ENCODE measurements at places on chromosomes 13 and 19.

DNA sequence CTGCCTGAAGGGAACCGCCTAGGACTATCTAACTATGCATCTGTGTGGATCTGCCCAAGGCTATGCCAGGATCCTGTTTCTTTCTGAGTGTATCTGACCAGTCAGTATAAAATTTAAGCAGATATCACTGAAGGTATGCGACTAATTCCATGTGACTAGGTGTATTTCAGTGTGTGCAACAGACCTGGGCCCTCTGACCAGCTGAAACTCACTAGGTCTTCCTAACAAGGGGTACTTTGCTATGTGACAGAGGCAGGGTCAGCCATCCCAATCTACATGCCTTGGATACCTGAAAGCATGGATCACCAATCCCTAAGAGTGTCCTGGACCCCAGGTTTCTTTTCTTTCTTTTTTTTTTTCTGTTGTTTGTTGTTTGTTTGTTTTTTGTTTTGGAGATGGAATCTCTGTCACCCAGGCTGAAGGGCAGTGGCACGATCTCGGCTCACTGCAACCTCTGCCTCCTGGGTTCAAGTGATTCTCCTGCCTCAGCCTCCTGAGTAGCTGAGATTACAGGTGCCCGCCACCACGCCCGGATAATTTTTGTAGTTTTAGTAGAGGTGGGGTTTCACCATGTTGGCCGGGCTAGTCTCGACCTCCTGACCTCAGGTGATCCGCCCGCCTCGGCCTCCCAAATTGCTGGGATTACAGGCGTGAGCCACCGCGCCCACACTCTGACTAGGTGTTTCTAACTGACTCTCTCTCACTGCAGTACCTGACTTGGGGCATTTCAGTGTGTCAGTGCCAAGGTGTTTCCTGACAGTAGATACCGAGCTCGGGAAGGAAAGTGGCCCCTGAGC lies 43.5 kb downstream of the FCGBP start:
- no peak for DNase-seq

DNA sequence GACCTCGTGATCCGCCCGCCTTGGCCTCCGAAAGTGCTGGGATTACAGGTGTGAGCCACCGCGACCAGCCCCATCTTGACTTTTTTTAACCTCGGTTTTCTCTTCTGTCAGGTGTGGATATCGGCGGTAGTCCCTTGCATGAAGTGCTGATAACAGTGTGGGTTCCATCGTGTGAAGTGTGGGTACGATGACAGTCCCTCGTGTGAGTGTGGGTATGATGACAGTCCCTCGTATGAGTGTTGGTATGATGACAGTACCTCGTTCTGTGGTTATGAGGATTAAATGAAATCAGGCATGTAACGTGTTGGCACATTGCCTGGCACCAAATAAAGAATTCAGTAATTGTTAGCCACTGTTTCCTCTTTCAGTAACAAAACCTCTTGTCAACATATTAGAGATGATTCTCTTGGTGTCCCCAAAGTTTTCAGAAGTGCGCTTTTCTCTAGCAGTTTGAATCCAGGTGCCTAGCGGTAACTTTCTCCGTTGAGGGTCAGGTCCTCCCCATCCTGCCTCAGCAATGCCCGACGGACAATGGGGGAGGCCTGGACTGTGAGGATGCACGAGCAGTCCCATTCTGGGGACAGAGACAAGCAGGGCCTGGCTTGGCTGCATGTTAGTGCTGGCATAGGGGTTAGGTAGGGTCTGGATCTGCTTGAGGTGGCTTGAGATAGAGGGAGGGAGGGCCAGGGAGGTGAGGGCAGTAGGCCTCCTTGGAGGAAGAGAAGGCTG lies 15.3 kb downstream of the GATAD2A start:
- no peak for DNase-seq

DNA sequence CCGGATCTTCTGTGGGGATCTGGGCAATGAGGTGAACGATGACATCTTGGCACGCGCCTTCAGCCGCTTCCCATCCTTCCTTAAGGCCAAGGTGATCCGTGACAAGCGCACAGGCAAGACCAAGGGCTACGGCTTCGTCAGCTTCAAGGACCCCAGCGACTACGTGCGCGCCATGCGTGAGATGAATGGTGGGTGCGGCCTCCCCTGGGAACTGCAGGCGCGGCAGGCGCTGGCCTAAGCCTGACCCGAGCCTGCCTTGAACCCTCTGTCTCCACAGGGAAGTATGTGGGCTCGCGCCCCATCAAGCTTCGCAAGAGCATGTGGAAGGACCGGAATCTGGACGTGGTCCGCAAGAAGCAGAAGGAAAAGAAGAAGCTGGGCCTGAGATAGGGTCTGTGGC lies 4.4 kb upstream of the ETV2 start:
- no peak for DNase-seq

DNA sequence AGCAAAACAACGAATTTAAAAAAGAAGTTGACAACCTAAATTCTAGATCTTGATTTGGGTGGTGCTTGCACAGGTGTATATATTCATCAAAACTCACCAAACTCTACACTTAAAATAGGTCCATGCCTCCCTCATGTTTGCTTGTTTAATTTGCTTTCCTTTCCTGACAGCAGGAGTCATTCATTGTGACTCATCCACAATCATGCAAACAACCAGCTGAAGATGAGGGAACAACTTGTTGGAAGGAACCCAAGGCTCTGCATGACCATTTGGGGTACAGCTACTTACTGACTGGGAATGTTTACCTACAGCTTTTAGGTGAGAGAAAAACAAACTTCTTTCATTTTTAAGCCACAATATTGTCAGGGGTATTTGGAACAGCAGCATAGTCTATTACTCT lies 96.6 kb downstream of the RXFP2 start:
- no peak for DNase-seq

- DNase-seq: no peak
Observed at GRCh38 chr19:8111376-8111775, 38.0 kb downstream of the FBN3 start.

DNA sequence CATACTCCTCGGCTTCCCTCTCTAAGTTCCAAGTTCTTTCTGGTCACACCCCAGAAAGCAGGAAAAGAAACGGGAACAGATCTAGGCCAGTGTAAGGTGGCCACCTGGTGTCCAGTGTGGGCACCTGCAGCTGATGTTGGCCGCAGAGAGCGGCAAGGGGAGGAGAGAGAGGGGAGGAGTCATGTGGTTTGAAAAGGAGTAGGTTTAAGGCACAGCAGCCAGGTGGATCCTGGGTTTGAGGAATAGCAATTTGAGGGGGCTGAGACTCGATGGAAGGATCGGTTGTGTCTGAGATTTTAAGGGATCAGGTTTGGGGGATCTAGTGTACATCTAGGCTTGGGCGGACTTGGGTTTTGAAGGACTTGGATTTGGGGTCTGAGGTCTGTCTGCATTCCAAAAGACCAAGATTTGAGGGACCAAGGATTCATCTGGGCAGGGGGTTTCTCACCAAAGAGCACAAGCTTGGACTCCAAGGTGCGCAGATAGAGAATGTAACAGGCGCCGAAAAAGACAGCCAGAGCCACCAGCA lies 1.2 kb downstream of the RABAC1 start:
- DNase-seq: peak; percentile 51

DNA sequence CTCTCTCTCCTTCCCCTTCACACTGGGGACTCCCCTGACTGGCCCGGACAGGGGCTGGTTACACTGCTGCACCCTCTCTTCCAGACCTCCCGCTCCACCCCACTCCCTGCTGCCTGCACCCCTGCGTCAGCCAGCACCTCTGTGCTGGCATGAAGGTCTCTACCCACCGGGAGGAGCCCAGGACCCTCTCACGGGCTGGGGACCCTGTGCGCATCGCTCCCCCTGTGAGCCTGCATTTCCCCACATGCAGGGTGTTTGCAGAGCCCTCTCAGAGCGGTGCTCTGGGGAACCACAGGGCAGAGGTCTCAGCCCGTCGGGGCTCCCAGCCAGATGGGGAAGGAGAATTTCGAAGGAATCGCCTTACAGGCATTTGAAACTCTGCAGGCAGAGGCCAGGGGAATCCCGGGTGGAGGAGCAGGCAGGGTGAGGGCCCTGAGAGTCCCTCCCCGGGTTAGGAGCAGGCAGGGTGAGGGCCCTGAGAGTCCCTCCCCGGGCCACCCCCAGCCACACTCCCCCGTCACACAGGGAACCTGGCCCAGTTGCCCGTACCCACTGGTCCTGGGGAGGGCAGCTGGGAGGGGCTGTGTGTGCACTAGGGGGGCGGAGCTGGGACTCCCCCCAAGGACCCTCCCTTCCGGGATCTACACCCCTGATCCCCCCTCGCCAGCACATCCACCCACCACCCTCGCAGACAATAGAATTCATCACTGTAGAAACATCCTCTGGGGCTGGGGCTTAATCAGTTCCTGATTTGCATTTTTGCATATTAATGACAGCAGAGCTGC lies 16.3 kb upstream of the TCF3 start:
- no peak for DNase-seq

DNA sequence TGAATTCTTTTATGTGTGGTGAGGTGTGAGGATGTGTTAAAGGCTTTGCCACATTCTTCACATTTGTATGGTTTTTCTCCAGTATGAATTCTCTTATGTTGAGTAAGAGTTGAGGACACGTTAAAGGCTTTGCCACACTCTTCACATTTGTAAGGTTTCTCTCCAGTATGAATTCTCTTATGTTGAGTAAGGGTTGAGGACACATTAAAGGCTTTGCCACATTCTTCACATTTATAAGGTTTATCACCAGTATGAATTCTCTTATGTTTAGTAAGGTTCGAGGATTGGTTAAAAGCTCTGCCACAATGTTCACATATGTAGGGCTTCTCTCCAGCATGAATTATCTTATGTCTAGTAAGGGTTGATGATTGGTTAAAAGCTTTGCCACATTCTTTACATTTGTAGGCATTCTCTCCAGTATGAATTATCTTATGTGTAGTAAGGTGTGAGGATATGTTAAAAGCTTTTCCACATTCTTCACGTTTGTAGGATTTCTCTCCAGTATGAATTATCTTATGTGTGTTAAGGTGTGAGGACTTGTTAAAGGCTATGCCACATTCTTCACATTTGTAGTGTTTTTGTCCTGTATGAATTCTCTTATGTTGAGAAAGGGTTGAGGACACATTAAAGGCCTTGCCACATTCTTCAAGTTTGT lies 27.1 kb downstream of the ZNF724 start:
- DNase-seq: no peak

- no peak for DNase-seq
Observed at GRCh38 chr13:28753208-28753892, 34.6 kb upstream of the SLC46A3 start.

DNA sequence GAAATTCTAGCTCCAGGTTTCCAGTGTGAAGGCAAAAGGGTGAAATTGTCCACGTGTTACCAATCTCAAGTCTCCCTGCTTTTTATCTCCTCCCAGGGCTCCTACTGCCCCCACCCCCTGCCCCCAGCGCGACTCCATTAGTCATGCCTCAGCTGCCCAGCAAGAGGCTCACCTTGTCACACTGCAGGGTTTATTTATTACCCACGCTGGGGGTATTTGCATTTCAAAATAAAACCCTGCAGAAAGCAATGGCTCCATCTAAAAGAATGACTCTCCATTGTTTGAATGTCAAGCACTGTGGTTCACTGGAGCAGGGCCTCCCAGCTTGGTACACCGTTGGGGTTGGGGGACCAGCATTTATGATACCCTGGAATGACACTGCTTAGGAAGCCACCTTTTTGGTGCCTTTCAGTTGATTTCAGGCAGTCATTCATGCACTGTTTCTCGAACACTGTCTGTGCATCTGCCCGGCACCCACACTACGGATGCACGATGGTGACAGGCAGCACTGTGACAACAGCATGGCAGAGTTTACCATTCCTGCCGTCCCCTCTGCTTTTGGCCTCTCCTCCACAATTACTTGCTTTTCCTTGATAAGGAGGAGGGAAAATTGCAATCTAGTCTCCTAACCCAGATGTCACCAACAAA lies 9.9 kb upstream of the POP4 start:
- DNase-seq: peak; percentile 27

GRCh38 chr13:25241007-25241406 lies 46.3 kb downstream of the MTMR6 start:
- DNase-seq: no peak

- DNase-seq: no peak
Observed at GRCh38 chr13:96274046-96274445, 184.1 kb downstream of the HS6ST3 start.

DNA sequence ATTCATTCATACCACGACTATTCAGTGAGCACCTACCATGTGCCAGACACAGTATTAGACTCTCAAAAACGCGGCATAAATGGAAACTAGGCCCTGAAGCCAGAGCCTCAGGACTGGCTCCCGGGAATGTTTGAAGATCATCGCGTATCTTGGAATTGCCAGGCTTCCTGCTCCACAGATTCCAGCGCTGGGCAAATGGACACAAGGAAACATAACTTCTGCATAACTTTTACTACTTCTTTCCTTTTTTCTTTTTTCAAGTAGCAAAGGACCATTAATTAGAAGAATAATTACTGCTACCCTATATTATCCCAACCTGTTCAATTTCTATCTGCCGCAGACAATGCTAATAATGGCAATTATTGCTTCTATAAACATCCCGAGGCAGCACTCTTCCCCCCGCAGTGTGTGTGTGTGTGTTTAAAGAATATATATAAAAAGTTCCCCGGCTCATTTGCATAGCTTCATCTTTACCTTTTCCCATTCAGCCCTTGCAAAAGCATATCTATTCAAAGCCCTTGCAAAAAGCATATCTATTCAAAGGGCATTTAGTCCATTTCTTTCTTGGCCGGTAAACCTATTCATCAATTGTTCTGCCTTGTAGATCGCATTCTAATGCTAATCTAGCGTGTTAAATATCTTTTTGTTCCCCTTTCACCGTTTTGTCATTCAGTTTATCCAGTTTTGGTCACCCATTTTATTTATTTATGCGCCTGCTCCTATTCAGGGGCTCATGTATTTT lies 6.1 kb downstream of the SOX21 start:
- DNase-seq: no peak

GRCh38 chr19:36392916-36393673 lies 14.1 kb upstream of the ZFP14 start:
- no peak for DNase-seq

- DNase-seq: no peak
Observed at GRCh38 chr13:75770592-75771011, 134.5 kb downstream of the LMO7 start.

- DNase-seq: no peak
Observed at GRCh38 chr19:43755256-43755801, 567 bp upstream of the SMG9 start.

DNA sequence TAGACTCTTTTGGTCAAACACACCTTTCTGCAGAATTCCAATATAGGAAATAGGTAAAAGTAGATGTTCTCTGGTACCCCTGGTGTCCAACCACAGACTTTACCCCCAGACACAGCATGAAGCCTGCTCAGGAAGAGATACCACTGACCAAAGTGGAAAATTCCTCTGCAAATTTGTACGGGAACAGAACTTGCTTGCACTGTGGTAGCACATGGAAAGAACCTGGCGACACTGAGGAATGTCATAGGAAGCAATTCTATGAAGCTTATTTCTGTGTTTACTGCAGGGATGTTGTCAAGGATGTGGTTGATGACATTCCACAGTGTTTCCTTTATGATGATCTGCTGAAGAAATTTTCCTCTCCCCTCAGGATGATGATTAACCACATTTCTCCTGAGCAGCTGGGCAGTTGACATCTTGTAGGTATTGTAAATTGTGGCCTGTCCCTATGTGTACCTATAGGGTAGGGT lies 48.9 kb upstream of the TNFSF11 start:
- no peak for DNase-seq

DNA sequence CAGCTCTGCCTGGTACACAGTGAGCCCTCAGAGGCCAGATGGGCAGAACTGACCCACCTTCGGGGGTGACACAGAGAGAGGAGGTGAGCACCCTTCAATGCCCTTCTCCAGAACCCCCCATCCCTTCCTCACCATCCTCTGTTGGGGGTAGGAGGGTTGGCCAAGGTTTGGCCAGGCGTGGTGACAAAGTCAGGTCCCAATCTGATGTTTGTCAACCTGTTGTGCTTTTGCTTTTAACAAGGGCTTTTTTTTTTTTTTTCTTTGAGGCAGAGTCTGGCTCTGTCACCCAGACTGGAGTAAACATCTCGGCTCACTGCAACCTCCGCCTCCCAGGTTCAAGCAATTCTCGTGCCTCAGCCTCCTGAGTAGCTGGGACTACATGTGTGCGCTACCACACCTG lies 7.3 kb downstream of the PTGIR start:
- DNase-seq: no peak

Data from NCI-H2107 (cell line).